Umbilical cord (tissue), 2 donors: ENCODE measurements at places on chromosomes 6 and 20. TPM values are rescaled to one million over a fixed set of nuclear protein-coding genes. Genes with fewer than 3 reads are reported as not detected.

Gene PHF20
- total RNA-seq = 58.5 TPM

- no peak for DNase-seq
These were observed 89.0 kb upstream of the KCNK16 start for GRCh38 chr6:39411465-39411864.

GRCh38 chr6:149750136-149750609 is 632 bp downstream of the PCMT1 start:
- DNase-seq = peak; percentile 54

Gene DYNLT1
- total RNA-seq = 58.7 TPM

Gene TNNC2
- total RNA-seq = not detected

DNA sequence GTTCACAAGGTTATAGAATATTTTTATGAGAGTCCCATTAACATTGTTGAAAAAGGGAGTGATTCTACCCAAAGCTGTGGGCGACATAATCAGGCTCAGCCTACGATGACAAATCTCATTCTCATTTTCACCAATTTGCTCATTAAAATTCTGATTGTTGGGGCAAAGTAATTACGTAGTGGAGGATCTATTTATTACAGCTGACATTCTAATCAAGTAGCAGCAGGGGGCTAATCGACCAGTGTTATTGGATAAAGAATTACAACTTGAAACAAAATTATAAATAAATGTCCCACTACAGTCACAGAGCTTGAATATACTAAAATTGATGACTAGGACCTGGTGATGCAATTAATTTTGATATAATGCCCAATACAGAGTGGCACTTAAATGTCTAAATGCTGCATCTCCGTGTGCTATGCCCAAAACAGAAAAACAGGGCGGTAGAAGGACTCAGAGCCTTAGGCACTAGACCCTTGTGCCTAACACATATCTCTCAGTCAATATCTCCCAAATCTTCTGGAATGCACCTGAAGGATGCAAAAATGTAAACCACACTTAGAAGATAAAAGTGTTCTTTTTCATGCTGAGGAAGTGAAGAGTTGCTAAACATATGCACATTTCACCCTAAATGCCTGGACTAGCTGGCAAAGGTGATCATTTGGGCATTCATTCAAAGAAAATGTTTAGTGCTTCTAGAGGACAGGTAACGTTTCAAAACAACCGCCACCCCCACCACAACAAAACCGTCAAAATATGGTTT is 88.3 kb downstream of the CD24 start:
- DNase-seq = no peak

- DNase-seq = no peak
These were observed 811.9 kb downstream of the MAFB start for GRCh38 chr20:39876976-39877635.

- DNase-seq = no peak
These were observed 99.7 kb upstream of the ZNF217 start for GRCh38 chr20:53693262-53693871.

DNA sequence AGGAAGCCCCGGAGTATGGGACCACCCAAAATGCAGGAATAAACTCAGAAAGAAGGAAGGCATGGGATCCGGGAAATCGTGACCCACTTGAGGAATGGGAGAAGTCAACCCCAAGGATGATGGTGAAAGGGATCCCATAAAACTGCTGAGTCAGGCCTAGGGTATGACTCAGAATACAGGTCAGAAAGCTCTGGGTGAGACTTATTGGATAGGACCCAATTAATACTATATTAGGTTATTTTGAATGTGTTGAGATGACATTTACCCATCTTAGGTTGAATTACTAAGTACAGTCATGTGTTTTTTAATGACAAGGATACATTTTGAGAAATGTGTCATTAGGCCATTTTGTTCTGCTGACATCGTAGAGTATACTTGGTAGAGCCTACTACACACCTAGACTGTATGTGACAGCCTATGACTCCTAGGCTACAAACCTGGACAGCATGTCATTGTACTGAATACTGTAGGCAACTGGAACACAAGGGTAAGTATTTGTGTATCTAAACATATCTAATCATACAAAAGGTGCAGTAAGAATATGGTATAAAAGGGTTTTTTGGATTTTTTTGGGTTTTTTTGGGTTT is 17.1 kb upstream of the HIVEP1 start:
- no peak for DNase-seq

Gene FRMD1
- total RNA-seq = 1.7 TPM

GRCh38 chr20:3383878-3384495 is 23.5 kb downstream of the DNAAF9 start:
- DNase-seq = no peak

- DNase-seq = no peak
These were observed 14.4 kb upstream of the FAM217A start for GRCh38 chr6:4093288-4093687.

GRCh38 chr20:46347841-46348803 is 39.8 kb upstream of the CDH22 start:
- DNase-seq = peak; percentile 80

Gene SLC52A3
- 1.7 TPM for total RNA-seq

Gene TINAG
- total RNA-seq = 0.24 TPM
